Activated CD4-positive, alpha-beta T cell treated with anti-CD3 and anti-CD28 coated beads, Interleukin-2, amount 50 U/mL, for 4 hours (primary cell): ENCODE measurements at places on chromosomes 3 and 15.

DNA sequence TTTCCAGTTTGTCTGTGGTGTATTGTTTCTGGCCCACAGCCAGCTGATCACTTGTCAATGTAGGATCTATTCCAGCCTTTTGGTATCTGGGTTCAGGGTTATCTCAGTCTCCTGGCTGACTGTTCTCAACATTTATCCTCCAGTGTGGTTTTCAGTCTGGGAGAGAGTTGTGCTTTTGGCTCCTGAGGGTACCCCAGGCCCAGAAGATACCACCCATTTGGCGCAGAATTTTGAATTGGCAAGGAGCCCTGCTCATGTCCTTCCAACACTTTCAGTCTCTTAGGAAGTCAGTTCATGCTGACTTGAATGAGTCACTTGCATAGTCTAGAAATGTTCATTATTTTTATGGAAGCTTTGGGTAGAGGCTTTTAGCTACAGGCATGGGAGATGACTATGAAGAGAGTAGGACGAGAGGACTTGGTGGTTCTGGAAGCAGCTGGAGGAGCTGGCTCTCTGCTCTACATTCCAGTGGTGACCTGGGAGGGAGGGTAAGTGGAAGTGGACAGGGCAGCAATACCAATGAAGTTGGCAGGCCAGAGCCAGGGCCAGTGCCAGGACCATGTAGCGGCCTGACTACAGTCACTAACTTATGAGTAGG lies 7.2 kb downstream of the POLR2H start:
- no peak for DNase-seq

DNA sequence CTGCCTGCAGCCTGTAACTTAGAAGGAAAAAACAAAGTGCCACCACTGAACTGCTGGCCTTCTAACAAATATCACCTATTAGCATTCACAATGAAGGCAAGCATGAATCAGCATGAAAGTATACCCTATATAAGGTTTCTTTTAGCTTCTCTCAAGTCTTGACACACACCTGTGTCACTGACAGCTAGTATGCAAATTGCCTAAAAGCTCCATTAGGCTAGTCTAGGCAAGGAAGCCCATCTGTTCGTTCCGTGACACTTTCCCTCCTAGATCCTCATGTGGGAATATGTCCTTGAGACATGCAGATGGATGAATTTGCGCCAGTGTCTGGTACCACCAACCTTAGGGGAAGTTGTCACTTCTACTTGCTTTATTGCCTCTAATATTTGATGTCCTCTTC lies 129.3 kb downstream of the RBMS3 start:
- DNase-seq, result no peak

DNA sequence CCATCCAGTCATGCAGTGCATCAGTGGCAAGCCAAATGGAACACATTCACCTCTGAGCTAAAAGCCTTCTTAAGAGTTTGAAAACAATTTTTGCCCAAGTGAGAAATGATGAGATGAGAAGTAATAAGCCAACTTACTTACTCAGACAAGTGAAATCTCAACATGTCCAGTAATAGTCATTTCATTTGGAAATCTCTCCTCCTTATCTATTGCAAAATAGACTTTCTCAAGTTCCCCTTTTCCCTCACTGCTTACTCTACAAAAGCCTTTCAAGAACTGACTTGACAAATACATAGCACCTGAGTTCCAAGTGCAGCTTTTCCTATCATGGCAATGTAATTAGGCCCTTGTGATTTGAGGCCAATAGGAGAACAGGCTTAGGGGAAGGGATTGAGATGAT lies 282.3 kb downstream of the SLC9A9 start:
- DNase-seq, result no peak

DNA sequence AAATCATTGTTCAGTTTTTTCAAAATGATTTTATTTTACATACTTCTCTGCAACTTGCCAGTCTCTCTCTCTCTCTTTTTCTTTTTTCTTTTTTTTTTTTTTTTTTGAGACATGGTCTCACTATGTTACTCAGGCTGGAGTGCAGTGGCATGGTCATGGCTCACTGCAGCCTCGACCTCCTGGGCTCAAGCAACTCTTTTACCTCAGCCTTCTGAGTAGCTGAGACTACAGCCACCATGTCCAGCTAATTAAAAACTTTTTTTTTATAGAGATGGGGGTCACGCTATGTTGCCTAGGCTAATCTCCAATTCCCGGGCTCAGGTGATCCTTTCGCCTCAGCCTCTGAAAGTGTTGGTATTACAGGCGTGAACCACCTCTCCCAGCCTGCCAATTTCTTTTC lies 12.1 kb upstream of the ARID3B start:
- no peak for DNase-seq
